Central memory CD4-positive, alpha-beta T cell (primary cell): ENCODE measurements at places on chromosomes 1 and 21.

GRCh38 chr1:23422241-23422877 is 2.2 kb downstream of the TCEA3 start:
- peak; percentile 42 for DNase-seq

DNA sequence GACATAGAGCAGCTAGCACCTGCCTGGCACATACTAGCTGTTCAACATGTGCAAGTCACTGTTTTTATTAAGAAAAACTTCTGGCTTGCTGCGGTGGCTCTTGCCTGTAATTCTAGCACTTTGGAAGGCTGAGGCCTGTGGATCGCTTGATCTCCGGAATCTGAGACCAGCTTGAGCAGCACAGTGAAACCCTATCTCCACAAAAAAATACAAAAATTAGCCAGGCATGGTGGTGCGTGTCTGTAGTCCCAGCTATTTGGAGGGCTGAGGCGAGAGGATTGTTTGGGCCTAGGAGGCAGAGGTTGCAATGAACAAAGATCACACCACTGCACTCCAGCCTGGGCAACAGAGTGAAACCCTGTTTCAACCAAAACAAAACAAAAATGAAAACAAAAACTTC is 27.7 kb upstream of the C8B start:
- DNase-seq: no peak

DNA sequence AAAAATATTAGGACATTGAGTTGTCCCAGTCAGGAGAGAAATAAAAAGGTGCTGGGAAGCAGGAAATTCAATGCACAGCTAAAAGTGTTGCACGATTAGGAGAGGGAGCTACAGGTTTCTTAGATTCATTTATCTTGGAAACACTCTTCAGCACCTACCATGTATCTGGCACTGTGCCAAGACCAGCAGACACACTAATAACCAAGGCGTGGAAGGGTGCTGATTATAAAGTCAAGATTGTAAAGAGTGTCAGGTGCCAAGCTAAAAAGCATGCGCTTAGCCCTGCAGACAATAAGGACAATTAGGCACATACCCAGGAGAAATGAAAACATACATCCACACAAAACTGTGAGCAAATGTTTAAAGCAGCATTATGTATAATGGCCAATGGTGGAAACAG is 129.9 kb downstream of the DSCAM start:
- no peak for DNase-seq

- DNase-seq: no peak
These were observed 2.7 kb upstream of the CD58 start for GRCh38 chr1:116573431-116574095.

- no peak for DNase-seq
These were observed 34.1 kb upstream of the COL11A1 start for GRCh38 chr1:103142461-103142860.

DNA sequence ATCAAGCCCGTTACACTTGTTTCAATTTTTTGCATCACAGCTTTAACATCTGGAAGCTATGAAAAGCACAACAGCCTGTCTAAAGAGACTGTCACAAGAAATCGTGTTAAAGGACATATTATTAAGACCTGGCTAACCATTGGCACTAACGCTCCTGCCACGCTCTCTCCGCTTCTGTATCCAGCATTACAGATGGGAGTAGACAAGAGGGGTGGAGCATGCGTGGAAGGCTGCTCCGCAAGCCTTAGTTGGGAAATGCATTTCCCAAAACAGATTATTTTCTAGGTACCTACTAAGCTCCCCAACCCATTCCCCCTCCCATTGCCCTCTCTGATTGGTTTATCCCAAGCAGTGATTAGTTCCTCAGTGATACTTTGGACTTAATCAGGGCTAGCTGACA is 72.4 kb downstream of the NTNG1 start:
- DNase-seq: no peak

DNA sequence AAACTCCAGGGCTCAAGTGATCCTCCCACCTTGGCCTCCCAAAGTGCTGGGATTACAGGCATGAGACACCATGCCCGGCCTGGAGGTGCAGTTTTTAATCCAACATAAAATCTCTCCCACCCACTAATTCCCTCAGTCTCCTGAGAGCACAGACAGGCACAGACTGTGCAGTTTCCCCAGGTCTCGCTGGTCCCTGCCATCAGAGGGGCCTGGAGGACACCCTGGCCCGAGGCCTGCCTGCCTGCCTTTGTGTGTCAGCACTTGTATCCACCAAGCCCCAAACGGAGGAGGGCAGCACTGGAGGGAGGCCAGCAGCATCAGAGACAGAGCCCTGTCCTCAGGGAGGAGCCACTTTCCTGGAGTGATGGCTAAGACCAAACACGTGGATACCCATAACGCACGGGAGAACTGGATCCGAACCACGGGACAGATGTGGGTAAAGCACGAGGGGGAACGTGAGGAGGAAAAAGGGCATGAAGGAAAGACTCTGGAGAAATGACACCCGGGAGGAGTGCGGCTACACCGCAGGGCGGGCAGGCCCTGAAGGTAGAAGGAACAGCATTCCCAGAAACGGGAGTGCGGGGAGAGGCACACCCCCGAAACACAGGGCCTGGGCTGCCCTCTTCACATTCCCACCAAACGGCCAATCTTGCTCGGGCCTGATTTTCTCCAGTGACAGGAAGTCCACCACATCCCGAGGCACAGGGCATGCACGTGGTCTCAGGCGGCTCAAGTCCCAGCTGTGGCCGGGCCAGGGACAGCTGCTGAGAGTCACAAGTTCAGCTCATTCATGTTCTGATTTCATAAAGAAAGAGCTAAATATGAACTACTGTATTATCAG is 29.7 kb downstream of the NPHP4 start:
- DNase-seq: no peak

DNA sequence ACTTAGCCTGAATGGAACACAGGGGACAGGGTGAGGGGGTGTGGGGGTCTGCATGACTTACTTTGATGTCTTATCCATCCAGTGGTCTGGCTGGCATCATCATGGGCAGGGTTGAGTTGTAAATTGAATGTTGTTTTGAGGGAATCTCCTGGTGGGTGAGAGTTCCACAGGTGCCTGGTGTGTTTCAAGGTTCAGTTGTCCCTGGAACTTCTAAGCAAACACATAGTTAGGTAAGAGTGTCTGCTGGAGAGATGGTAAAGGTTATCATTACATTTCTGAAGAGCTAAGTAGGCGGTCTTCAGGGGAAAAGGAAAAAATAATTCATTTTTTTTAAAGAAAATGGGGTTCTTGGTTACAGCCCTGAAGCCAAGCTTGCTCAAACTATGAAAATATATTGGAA is 46.0 kb upstream of the SIPA1L2 start:
- DNase-seq: no peak

DNA sequence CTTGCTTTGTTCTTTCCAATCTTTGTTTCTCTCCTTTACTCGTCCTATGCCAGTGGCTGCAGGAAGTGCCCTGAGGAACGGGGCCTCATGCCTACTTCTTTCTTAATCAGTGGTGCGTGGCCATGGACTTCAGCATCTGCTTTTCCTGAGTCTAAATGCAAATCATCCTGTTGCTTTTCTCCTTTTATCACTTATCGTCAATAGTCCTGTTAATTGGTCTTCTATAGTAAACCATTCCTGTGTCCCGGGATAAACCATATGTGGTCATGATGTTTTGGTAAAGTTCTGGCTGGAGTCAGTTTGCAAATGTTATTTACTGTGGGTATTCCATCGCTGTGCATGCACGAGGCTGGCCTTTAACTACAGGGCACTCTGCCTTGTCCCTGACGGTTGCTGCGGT is 47.5 kb downstream of the AGPAT3 start:
- DNase-seq: no peak

DNA sequence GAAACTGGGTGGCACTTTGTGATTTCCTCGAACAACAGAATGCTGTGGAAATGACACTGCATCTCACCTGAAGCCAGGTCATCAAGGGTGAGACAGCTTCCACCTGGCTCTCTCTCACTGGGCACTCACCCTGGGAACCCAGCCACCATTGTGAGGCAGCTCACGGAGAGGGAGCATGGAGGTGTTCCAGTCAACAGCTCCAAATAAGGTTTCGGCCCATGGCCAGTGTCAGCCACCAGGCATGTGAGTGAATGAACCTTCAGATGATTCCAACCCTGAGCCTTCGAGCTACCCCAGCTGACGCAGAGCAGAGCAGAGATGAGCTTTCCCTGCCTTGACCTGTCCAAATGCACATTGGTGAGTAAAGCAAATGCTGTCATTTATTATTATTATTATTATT is 58.1 kb downstream of the SYDE2 start:
- no peak for DNase-seq

DNA sequence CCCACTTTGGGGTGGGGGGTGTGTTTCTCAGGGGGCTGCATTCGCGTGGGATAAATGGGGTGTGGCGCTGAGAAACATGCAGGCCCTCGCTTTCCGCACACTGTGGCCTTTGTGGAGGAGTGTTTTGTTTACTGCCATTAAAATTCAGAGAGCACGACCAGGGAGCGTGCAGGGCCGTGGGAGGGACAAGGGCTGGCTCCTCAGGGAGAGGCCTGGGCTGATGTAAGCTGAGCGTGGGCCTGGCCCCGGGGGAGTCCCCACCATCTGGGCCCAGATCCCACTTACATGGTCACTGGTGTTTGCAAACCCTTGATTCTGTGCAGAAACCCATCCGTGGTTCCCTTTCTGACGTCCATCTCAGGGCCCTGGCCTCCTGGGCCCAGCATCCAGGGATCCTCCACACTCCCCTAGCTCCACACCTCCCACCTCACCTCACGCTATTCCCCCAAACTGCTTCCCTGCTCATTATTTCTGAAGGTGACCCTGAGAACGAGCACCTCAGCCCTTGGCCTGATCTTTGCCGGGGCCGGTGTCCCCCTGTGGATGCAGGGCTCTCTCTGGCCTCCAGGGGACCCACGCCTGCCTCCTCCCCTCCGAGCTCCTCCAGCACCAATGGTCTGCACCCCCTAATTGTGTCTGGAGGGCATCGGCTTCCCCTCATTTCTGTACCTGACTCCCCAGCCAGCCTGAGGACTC is 92.5 kb upstream of the SIM2 start:
- no peak for DNase-seq

DNA sequence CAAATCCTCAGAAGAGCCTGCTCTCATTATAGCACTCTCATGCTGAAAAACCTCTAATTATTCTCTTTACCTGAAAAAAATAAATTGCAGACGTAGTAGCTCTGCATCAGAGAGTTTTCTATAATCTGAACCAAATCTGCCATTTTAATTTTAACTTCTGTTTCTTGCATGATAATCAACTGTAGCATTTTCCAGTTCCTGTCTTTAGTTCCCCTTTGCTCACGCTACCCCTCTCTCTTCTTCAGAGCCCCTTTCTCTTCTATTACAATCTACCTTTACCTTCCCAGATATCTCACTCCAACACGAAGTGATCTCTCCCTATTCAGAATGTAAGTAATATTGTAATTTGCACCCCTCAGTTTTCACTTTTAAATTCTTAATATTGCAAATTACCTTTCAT is 31.4 kb downstream of the FMO1 start:
- DNase-seq: no peak

DNA sequence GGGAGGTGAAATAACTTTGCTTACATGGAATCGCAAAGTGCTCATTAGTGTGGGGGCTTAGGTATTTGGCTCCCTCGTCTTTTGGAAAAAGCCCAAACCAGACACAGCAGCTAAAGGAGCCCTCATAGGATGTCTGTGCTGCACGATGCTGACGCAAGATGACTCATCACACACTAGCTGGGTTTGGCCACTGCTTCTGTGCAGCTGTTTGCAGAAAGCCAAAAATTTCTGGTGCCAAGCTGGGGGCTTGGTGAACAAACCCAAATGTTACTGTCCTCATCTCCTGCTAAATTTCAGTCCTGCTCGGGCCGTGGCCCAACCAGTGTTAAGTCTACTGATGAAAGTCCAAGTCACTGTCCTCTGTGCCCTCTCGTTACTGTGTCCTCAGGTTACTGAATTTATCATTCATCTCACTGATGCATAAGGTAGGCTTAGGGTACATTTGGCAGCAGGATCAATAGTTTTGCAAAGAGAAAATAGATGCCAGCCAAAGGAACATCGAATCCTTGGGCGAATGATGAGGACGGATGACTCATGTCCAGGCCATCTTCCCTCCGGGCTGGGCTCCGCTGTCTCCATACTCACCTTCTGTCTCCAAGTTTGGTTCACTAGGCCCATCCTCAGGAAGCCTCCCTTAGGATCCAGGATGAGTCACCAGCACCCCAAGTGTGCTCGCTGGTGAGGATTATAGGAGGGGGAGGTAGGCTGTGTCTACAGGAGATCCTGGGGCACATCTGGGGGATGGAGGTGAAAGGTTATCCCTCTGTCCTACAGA is 177.7 kb downstream of the ADSS2 start:
- DNase-seq: no peak

- no peak for DNase-seq
These were observed 104.0 kb downstream of the GABPA start for GRCh38 chr21:25838809-25839208.

- DNase-seq: no peak
These were observed 1.8 kb upstream of the IL10 start for GRCh38 chr1:206774093-206774492.

DNA sequence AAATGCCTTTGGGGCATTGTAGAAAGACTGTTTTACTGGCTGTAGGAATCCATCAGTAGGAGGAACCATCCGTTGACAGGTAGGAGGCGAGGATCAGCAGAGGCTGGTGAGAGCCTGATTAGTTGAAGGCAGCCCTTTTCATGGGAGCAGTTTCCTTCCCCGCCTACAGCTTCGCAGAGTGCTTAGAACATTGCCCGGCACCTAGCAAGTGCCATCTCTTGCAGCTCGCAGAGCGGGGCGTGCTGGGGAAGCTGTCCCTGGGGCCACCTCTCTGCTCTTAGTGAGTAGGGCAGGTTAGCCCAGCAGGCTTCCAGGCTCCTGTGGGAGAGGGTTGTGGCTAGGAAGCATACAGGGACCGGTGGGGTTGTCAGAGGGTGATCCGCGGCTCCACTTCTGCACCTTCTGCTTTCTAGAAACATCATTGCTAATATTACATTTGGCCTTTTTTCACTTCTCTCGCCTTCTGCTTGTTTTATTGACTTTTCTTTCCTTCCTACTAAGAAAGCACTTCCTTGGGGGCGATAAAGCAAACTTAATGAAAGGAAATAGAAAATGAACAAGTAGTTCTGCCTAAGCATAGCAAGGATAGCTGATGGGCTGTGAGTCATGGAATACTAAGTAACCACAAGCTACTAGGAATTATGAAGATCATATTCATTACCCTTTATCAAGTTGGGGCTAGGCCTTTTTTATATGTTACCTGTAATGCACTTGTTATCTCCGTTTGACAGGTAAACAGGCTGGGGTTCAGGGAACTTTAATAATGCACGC is 176.7 kb downstream of the GALNT2 start:
- DNase-seq: no peak

- DNase-seq: peak; percentile 25
These were observed 37.2 kb upstream of the ETS2 start for GRCh38 chr21:38768471-38769063.

DNA sequence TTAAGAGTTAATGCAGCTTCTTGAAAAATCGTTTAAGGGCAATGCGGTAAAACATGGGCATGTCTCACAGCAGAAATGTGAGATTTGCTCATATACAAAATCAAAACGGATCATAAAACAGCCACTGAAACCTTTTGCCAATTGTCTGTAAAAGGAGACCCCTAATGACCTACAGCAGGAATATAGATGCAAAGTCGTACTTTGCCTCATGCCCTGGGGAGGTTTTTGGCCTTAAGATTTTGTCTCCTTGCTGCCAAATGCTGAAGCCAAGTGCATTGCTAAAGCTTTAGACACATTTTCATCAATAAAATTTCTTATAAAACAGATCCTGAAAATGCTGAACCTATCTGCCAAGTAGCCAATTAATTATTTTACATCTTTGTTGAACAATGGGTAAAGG is 226.9 kb downstream of the TGFB2 start:
- no peak for DNase-seq

- no peak for DNase-seq
These were observed 156.6 kb downstream of the AK5 start for GRCh38 chr1:77438236-77438913.
